Right cardiac atrium (tissue), 5 donors: ENCODE measurements at places on chromosomes 3 and 15. TPM values are rescaled to one million over a fixed set of nuclear protein-coding genes. Genes with fewer than 3 reads are reported as not detected.

DNA sequence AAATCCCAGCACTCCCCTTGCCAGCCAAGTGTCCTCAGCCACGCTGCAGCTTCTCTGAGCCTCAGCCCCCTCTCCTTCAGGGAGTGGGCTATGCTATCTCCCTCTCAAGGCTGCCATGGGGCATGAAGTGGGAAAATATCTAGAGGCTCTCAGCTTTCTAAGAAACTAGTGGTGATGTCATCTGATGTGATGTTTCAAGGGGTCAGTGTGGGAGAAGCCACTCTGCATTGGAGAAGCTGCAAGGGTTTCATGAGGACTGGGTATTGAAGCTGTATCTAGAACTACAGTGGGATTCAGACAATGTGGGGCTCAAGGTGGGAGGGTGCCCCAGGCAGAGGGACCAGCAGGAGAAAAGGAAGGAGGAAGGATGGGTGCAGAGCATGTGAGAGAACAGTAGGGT, 210.2 kb downstream of the TLE3 start:
- DNase-seq: no peak

GRCh38 chr15:67158367-67158766, 93.0 kb downstream of the SMAD3 start:
- peak; percentile 58 for DNase-seq

- DNase-seq: no peak
Measured at GRCh38 chr3:14503033-14503705, 37.0 kb downstream of the GRIP2 start.

- no peak for DNase-seq
Measured at GRCh38 chr15:25641762-25642161, 202.9 kb upstream of the UBE3A start.

GRCh38 chr3:32303399-32303747, 64.9 kb downstream of the CMTM8 start:
- DNase-seq: no peak

DNA sequence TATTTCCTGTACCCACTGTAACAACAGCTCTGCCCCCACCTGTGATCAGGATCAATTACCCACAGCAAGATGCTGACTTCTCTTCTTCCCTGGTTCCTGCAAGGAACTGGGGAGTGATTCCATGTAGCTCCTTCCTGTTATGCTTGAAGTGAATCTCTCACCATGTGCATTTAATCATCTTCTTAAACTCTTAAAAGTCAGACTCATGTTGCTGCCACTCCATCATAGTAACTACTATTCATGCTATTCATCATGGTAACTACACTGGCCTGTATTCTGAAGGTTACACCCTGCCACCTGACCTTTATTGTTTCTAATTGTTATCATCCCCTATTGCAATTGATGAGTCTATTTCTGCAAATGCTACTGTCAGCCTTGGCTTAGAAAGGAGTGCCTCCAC, 89.5 kb downstream of the SUCNR1 start:
- no peak for DNase-seq

DNA sequence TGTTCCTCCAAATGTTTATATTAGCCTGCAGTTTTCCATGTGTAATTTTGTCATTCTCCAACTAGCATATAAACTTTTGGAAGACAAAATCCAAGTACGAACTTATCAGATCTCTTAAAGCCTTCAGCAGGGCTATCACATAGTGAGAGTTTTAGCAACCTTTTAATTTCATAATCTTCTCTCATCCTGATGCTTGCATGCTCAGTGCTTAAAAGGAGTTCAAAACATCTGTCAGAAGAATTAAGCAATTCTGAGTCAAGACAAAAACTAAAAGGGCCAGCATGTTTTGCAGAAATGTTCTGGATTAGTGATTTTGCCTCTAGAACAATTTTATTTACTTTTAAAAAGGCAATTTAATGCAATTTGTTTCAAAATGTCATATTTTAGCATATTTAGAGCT, 73.4 kb upstream of the SLC2A2 start:
- no peak for DNase-seq

- DNase-seq: no peak
Measured at GRCh38 chr3:102237838-102238237, 197.0 kb upstream of the ZPLD1 start.

The ITGA11 gene
- 11.6 TPM for polyA plus RNA-seq

The SAMD7 gene
- polyA plus RNA-seq: not detected

The KPNA4 gene
- 27.9 TPM for polyA plus RNA-seq

The ADAMTSL3 gene
- polyA plus RNA-seq: 4.7 TPM

The CCDC66 gene
- polyA plus RNA-seq: 9.1 TPM

The PLA2G4F gene
- 1.1 TPM for polyA plus RNA-seq
